ENCODE measurements at places on chromosomes 6 and 20.

GRCh38 chr20:57691699-57692098 is 18.1 kb downstream of the PMEPA1 start:
- DNase-seq: no peak

GRCh38 chr6:147567141-147567805 is 58.8 kb downstream of the SAMD5 start:
- DNase-seq: no peak

DNA sequence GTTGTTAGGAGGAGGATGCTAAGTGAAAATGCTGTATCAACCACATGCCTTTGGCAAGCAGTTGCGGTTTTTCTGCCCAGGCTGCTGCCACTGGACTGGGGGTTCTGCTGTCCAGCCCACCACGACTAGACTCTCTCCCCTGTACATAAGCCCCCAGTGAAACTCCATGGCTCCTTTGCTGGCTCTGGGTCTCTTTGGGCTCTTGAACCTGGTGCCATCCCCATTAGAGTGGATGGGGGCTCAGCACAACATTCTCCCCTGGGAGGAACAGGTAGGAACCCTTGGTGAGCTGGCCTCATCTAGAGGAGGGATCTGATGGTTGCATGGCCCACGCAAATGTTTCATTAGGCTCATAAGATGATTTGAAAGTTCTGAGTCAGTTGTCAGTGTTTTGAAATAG is 204.8 kb upstream of the KCNG1 start:
- DNase-seq: no peak

DNA sequence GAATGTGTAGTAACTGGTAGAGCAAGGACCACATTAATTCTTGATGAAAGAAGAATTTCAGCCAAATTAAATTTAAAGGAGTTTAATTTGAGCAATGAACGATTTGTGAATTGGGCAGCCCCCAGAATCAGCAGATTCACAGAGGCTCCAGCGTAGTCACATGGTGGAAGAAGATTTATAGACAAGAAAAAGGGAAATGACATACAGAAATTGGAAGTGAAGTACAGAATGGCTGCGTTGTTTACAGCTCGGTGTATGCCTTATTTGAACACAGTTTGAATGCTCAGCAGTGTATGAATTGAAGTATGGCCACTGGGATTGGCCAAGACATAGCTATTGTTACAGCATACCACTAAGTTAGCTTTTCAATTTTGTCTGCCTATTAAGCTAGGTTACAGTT is 173.6 kb upstream of the ARG1 start:
- no peak for DNase-seq

DNA sequence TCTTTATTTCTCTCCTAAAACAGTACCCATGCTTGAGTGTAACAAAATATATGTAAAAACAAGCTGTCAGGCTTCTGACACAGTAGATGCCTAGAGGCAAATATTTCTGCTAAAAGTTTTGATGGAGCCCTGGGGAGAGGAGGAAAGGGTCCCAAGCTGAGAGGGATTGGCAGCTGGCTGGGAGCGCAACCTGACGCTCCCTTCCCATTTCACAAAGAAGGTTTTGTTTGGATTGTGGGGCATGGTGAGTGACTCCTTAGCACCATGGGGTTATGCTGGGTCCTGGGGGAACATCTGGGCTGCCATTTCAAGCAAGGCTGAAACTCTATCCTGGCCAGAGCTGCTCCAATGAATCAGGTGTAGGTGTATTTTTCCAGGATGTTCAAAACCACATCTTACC is 720.5 kb downstream of the MAFB start:
- DNase-seq: no peak

DNA sequence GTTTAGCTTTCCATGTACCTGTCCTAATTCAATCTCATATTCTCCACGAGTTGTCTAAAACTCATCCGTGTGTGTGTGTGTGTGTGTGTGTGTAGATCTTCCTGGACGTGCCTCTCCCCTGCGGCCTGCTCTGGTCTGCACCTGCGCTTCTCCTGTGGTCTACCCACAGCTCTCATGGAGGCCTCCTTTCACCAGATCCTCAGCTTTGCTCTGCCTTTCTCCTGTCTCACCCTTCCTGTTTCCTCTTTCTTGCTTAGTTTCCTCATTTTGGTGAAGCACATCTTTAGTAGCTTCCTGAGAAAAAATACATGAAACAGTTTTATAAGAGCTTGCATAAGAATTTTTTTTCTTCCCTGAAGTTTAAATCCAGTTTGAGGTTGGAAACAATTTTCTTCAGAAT is 18.1 kb downstream of the SLX4IP start:
- DNase-seq: no peak

DNA sequence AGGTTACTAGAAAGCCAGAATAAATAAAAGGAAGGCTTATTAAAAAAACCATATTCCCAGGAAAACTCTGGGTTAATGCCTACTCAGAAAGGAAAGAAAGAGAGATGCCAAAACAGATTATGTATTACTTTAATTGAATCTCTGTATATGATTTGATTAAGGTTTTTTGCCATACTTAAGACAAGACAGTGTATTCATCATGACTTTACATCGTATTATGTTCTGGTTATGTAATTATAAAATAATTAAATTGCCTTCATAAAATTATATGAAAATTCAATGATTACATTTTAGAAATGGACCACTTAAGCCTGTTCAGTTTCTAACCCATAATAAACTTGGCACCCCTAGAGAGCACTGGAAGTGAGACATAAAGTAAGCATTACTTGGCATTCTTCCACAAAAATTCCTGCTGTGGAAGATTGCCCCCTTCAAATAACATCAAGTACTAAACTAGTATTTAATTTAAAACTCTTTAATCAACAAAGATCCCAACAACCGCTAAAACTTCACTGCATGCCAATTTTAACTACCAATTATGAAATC is 20.8 kb upstream of the IBTK start:
- DNase-seq: no peak

- no peak for DNase-seq
Observed at GRCh38 chr6:108650781-108651180, 90.1 kb downstream of the FOXO3 start.

- DNase-seq: no peak
Observed at GRCh38 chr6:52176550-52176949, 9.6 kb upstream of the IL17A start.

DNA sequence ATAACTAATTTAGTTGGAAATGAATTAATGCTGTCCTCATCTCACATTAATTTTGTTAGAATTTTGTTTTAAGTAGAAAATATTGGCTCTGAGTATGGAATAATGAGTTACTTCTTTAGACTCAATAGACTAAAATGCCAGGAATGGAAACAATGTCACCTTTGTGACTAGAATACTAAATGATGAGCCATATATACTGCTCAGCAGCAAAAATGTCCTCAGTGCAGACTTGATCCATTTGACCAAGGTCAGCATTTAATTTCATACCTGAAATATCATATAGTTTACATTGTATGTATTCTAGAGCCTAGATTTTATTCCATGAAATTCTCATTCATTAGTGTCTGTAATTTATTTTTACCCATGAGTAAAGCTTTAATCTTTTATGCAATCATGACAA is 217.7 kb downstream of the ADGRB3 start:
- DNase-seq: no peak

- peak; percentile 98 for DNase-seq
Observed at GRCh38 chr20:3811467-3812258, 8.7 kb upstream of the AP5S1 start.

DNA sequence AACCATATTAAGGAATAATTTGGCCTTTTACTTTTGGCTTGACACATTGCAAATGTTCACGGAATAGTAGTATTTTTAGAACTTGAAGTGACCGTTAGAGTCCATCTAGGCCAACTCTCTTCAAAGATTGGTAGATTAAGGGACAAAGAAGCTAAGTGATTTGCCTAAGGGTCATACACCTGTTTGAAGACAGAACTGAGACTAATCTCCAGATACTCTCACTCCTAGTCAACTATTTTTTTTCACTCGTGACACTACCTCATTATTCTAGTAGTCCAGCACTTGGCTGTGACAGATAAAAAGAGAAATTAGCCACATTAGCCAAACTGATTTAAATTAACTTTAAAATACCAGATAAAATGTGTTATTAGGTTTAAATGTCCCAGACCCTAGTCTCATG is 10.6 kb downstream of the ACSS2 start:
- no peak for DNase-seq

DNA sequence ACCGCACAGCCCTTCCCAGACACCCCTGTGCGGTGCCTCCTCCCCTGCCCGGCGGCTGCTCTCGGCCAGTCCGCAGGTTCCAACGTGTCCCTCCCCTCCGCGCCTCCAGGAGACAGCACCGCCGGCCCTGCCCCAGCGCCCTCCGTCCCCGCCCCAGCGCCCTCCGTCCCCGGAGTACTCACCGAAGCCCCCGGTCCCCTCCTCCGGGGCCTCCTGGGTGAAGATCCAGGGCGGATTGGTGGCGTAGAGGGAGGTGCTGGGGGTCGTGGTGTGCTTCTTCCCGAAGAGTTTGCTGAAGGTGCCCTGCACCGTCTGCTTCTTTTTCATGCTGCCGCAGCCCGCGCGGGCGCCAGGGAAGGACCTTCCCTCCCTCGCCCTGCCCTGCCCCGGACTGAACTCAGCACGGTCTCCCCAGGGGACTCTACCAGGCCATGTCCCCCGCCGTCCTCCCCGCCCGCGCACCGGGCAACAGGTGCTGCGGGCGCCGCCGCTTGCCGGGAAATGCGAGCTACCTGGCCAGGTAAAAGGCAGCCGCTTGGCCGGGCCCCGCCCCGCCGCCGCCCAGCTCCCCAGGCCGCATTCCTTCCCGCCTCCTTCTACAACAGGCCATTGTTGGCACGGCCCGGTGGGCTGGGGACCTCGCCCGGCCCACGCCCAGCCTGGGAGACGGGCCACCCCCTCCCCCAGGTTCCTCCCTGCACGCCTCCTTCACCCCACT is at the start of gene C6orf132:
TSS of gene C6orf132 (minus strand) at position 503 of the 718 bp plus-strand sequence. CDS start at position 327, 176 bp downstream.
- DNase-seq: no peak

DNA sequence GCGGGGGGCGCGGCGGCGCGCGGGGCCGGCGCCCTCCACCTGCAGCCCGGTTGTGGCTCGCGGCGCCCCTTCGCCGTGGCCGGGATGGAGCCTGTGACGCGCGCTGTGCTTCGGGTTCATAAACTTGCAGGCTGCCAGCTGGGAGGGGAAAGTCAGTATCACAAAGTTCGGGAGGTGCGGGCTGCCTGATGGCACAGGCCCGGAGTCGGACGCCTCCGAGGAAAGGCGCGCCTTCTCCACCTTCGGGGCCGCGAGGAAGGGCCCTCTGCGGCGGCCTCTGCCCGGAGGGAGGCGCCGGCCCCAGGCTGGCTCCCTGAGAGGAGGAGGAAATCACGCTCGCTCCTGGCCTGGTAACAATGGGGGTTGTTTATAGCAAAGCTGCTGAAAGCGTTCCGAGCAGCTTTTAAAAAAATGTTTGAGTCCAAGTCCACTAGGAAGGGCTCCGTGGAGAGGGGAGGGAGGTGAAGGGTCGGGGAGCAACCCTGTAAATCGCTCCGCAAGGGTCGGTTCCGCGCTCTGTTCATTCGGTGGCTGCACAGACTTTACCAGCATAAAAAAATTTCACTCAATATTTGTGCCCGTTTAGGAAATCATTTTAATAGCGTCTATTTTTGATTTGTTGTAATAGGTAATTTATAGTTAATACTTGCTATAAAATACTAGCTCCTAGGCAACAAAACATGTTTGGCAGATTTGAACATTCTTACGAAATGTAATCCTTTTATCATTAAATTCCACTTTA is 1.0 kb downstream of the AFDN start:
- DNase-seq: no peak

DNA sequence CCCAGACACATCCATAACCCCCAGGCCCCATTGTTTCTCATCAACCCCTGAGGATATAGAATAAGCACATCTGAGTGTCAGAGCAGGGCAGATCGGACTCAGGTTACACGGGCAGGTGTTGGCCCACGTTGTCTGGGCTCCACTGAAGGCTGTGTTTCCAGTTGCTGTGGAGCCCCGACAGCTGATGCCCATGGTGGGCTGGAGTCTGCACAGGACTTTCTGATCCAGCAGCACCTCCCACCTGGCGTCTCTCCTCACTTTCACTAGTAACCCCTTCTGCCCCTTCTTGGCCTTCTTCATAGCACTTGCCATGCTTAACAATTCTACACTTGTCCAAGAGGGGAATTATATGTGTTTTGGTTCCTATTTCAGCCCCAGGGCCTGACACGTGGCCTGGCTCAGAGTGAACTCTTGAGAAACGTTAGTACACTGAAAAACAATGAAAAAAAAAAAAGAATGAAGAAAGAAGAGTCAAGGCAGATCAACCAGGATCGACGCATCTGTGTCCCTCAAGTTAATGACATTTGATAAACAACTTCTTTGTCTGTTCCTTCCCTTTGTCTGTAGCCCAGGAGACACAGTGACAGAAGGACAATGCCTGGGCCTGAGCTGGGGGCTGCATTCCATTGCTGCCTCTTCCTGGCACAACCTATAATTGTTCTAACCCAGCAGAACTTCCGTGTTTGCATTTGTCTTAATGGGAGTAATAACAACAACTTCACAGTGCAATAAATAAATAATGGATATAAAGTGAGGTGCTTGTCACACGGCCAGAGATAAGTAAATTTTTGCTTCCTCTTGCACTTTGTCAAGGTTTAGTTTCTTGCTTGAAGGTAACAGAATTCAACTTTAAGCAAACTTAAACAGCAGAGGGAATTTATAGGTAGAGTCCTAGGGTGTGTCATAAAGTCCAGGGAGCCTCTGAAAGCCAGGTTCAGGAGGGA is 224.2 kb upstream of the SSTR4 start:
- no peak for DNase-seq

- no peak for DNase-seq
Observed at GRCh38 chr20:19723813-19724430, 34.1 kb upstream of the RIN2 start.

- DNase-seq: no peak
Observed at GRCh38 chr20:47818466-47818865, 33.2 kb upstream of the SULF2 start.

GRCh38 chr6:14924126-14925024 is 321.5 kb upstream of the JARID2 start:
- peak; percentile 9 for DNase-seq

DNA sequence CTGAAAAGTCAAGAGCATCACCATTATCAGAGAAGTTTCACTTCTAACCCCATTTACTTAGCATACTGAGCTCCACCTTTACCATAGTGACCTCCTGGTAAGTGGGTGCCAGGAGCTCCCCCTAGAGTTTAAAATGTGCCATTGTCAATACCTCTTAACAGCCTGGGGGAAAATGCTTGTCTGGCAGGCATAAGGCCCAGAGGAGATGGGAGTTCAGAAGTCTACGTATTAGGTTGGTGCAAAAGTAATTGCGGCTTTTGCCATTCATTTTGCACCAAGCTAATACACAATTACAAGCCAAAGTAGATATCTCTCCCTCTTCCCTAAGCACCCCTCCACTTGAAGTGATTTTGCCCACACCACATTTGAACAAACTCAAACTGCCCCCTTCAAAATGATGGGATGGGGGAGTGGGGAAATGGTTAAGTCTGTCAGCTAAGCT is 919.0 kb downstream of the KIF16B start:
- DNase-seq: peak; percentile 55

DNA sequence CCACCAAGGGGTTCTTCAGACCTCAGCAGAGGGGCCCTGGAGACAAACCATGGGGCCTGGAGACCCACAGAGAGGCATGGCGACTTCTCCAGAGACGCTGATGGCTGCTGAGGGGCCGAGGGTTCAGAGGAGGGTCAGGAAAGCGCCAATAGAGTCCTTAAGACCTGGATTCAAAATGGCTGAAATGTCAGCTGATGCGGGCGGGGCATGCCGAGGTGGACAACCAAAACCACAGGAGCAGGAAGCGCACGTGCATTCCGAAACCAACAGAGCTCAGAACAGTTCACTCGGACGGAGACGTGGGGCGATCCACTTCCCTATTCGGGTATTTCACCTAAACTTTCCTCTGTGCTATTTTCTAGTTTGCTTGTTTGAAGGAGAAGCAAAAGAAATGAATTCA is 99.9 kb upstream of the RIN2 start:
- DNase-seq: no peak
